Sciatic nerve (tissue), 2 donors: ENCODE measurements at places on chromosomes 1 and 21. TPM values are rescaled to one million over a fixed set of nuclear protein-coding genes. Genes with fewer than 3 reads are reported as not detected.

Gene VASH2
- total RNA-seq = 0.94 TPM

Gene ZNF648
- total RNA-seq = 0.53 TPM

DNA sequence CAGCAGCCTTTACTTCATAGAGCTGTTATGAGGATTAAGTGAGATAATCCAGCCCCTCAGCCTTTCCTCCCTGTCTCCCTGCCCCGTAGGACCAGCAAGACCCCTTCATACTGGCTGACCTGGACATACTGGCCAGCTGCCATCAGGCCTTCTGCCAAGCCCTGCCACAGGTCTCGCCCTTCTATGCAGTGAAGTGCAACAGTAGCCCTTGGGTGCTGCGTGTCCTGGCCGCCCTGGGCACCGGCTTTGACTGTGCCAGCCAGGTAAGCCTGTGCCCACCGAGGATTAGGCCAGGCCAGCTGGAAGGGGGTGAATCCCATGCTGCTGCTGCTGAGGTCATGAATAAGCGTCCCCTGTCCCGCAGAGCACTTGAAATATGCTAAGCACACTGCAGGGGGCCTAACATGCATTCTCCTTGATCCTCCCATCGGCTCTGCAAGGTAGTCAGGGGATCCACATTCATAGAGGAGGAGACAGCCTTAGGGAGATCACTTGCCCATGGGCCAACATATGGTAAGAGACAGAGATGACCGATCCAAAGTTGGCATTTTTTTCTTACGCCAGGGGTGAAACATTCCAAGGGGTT lies 73.3 kb upstream of the TINAGL1 start:
- no peak for DNase-seq

DNA sequence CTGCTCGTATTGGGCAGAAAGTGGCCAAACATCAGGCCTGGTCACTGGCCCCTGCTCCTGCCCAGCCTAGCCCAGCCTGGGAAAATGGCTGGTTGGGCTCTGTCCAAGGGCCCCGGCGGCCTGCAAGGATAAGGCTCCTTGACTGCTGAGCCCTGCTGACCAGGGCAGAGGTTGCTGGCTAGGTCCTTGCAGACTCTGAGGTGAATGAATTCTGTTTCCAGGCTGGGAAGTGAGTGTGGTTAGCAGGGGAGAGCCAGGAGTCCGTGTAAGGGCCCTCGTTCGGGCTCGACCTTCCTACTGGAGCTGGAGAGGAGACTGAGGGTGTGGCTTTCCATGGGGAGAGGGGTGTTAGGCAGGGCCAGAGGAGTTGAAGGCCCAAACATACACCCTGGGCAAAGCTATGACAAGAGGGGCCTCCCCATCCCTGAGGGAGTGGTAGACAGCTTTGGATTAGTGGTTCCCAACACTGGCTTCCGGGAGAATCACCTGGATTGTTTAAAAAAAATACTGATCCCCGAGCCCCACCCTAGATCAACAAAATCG lies 20.6 kb downstream of the CSF1 start:
- DNase-seq = peak; percentile 88

- DNase-seq = no peak
These were observed 11.9 kb downstream of the KLHL12 start for GRCh38 chr1:202915146-202915545.

DNA sequence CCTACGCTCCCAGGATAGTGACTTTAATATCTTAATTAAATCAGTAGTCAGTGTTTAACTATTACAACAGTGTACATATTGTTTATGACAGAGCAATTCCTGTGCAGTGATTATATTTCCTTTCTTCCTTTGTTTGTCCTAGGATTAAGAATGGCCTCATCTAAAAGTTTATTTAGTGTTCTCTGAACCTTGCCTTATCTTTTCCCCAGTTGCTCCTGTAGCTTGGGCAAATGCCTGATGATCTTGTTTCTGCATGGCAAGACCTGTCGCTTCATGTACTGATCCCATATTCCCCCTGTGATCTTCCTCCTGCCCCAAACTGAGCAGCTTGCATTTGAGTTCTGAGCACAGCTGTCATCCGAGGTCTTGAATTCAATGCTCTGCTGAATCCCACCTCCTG lies 69.1 kb upstream of the STUM start:
- no peak for DNase-seq

DNA sequence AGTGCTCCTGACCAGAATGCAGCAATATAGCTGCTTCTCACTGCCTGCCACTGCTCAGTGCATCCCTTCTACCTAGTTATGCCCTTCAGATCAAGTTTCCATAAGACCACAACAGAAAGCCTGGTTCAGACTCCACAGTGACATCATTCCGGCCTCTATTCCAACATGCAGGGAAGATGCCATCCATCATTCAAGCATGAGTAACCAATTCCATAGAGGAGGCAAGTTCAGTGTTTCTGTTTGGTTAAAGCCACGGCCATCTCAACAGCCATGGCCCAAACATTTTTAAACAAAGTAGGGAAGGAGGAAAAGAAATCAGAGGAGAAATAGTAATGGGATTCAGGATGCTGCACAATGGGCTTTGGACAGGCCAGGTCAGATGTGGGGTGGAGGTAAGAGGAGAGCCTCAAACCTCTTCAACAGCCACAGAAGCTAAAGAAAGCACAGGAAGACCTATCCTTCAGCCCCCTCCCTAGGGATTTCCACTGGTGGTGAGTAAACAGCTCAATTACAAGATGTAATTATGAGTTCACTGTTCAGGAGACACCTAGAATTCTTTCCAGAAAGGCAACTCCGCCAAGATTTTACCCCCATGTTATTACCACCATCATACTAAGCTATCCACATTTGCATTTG lies 484.9 kb downstream of the SETD4 start:
- DNase-seq = no peak

DNA sequence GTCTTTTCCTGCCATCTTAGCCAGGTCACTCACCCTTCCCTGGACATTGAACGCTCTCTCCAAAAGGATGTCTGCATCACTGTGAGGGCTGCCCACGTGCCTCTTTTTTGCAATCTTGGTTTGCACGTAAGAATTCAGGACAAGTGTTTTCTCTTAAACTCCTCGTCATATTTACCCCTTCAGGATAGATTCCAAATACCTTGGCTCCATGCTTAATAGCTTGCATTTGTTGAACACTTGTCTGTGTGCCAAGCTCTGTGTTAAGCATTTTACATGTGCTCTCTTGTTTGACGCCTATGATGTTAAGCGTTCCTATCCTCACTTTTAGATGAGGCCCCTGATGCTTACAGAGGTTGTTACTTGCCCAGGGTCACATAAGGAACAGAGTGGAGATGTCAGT lies 29.8 kb downstream of the RCSD1 start:
- no peak for DNase-seq

DNA sequence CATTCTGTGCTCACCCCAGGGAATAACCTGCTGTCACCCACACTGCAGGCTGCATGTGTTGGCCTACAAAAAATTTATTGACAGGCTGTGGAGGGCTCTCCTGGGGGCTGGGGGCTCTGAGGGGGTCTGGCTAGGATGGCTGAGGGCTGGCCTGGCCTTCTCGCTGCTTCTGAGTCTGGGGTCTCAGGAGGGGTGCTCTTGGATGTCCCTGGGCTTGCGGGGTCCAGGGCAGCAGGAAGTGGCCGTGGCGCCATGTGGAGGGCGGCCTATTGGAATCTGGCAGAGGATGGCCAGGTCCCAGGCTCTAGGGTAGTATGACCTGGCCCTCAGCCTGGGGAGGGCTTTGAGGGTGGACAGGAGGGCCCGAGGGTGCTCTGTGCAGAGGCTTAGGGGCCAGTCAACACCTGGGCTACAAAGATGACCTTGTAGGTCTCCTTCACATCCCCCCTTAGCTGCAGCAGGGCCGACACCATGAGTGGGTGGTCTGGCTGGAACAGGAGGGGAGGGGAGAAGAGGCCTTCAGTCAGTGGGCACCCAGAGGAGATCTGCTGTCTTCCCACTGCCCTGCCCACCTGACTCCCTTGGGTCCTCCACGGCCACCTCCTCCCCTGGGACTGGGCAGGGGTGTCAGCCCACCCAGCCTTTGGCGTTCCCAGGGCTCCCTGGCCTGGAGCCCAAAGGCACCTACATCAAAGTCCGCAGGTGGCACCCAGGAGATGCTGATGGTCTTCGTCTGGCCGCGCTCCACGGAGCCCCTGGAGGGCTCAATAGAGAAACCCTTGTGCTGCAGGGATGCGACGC lies 3.0 kb upstream of the TMEM52 start:
- peak; percentile 62 for DNase-seq

- no peak for DNase-seq
These were observed 324.8 kb downstream of the VAV3 start for GRCh38 chr1:107640207-107640606.
